ENCODE measurements at places on chromosomes 2 and 18.

- DNase-seq: no peak
These were observed 13.8 kb upstream of the ALLC start for GRCh38 chr2:3644246-3644525.

DNA sequence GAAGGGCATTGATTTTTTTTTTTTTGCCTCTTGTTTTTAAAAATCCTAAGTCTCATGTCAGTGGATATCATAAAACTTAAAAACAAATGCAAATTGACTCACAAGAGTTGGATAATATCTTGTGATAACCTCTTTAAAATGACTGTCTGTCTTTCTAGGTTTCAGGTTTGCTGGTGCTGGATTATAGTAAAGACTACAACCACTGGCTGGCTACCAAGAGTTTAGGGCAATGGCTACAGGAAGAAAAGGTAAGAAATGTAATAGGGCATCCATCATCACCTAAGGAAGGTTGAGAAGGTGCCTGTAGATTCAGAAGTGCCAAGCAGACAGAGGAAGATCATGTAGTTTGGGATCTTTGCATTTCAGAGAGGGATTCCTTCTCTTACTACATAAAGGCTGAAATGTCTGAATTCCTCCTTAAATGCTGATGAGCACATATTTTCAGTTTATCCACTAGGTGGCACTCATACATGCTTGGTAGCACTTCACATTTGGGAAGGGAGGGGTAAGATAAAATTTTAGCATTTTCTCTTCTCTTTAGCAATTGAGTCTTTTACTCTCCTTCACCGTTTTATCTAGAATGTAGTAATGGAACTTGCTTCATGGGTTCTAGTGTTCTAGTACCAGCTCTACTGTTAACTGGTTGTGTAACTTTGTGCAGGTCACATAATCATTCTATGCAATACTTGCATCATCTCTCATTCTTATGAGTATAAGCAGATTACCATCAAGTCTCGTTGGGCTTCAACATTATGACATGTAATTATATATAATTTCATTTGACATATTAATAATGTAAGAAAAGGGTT lies 21.1 kb downstream of the CPS1 start:
- no peak for DNase-seq

- DNase-seq: no peak
These were observed 215.0 kb downstream of the SUCLG1 start for GRCh38 chr2:84243788-84244733.

DNA sequence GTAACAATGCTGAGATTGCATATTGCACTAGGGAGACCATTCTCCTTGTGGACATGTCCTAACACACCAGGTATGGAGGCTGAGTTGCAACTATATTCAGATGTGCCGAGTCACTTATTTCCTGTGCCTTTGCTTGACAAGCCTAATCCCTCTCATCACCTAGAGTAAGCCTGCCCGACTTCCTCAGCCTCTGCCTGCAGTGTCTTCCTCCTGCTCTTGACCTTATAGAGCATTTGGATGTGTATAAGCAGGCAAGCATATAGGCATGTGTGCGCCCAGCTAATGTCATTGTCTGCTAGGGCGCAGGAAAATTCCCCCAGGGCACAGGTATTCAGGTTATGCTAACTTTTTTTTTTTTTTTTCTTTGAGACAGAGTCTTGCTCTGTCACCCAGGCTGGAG lies 316.9 kb downstream of the CDH2 start:
- no peak for DNase-seq

GRCh38 chr2:236674238-236674637 lies 104.6 kb downstream of the ACKR3 start:
- DNase-seq: no peak

DNA sequence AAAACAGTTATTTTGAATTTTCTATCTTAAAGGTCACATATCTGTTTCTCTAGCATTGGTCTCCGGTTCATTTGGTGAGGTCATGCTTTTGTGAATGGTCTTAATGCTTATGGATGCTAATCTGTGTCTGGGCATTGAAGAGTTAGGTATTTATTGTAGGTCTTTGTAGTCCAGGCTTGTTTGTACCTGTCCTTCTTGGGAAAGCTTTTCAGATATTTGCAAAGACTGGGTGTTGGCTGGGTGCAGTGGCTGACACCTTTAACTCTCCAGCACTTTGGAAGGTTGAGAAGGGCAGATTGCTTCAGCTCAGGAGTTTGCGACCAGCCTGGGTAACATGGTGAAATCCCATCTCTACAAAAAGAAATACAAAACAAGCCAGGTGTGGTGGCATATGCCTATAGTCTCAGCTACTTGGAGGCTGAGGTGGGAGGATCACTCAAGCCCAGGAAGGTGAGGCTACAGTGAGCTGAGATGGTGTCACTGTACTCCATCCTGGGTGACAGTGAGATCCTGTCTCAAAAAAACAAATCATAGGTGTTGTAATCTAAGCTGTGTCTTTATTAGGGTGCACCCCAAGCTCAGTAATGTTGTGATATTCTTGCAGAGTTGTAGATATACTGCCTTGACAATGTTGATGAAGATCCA lies 82.3 kb downstream of the FAM117B start:
- no peak for DNase-seq

DNA sequence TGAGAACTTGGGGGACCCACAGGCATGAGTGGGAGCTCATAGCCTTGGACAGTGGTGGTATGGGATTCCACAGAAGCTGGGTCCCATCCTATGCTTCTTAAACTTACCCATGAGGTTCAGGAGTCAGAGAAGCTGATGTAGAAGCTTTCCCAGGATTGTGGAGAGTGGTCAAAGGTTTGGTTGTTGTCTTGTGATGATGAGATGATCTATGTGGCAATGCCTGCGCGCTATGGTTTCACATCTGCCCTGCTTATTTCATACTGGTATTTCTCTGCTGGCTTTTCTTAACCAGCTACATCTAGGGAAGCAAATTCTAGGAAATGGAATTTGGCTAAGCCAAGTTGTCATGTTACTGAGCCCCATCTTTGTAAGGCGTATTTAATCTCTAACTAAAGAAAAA lies 168.6 kb downstream of the ZNF407 start:
- no peak for DNase-seq
